NCI-H2227 treated with DMSO at 0.1 percent for 48 hours (cell line): ENCODE measurements at places on chromosomes 4 and X.

DNA sequence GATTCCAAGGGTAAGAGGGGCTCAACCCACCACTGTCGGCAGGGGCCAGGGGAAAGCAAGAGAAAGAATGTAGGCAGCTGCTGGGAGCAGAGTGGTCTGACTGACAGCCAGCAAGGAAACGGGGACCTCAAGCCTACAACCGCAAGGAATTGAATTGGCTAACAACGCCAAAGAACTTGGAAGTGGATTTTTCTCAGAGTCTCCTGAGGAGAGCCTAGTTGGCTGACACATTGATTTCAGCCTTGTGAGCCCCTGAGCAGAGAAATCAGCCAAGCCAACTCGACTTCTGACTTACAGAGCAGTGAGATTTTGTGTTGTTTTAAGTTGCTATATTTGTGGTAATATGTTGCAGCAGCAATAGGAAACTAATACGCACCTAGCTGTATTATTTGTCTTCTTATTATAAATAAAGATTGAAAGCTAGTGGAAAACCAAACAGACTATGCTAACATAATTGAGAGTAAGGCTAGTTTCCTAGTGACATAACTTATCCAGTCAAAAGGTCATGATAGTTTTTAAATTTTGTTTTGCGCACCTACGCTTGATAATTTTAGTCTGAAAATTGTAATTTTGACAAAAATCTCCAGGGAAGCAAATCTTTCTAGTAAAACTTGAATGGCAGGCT, 145.8 kb upstream of the HCCS start:
- no peak for DNase-seq

DNA sequence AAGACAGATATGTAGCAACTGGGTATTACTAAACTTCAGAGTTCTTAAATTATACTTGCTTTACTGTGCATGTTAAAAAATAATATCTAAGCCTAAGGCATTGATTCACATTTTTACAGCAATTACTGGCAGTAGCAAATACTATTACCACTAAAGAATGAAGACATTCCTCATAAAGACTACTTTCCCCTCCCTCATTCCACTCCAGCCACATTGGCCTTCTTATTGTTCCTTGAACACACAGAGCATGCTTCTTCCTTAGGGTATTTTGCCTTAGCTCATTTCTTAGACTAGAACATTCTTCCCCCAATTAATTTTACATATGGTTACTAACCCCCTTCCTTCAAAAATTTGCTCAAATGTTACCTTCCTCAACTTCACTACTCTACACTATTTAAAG, 717.0 kb downstream of the CCSER1 start:
- no peak for DNase-seq

DNA sequence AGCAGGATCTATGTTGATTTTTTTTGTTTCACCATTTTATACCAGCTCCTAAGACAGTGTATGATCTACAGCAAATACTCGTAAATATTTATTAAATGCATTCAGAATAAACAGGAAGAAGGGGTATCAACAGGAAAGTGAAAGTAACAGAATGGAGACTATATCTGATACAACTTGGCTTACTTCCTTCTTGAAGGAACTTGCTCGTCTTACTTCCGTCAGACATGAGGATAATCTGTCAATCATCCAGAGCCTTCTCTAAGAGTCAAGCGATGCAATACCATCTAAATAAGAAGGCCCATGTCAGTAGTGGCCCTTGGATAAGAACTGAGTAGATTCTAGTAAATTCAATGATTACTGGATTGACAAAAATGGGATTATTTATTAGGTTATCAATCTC, 84.2 kb downstream of the CAMK2D start:
- DNase-seq = no peak

- no peak for DNase-seq
Observed at GRCh38 chrX:50103866-50104566, 96.8 kb downstream of the AKAP4 start.

DNA sequence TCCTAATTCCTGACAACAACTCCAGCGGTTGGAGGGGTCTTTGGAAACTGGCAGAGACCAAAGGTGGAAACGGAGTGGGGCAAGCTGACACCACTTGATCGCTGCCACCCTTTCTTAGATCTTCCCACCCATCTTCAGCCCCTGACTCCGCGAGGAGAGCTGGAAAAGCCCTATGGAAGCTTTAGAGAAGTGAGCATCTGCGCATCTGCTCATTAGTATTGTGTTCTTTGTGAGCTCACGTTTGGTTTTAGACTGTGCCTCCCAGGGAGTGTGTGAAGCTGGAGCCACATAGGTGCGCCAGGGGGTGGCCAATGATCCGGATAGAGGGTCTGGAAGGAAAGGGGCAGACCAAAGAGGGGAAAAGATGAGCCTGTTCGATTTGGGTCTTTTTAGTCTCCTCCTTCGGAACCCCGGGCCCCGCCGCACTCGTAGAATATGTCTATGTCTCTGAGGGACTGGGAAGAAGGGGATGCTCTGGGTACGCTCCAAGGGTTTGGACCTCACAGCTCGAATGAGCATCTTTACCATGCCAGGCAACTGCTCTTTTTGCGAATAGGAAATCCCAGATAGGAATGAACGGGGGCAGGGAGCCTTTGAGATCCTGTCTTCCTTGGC, 578 bp upstream of the DKK2 start:
- no peak for DNase-seq

- no peak for DNase-seq
Observed at GRCh38 chrX:16665089-16665488, 15.1 kb downstream of the S100G start.

DNA sequence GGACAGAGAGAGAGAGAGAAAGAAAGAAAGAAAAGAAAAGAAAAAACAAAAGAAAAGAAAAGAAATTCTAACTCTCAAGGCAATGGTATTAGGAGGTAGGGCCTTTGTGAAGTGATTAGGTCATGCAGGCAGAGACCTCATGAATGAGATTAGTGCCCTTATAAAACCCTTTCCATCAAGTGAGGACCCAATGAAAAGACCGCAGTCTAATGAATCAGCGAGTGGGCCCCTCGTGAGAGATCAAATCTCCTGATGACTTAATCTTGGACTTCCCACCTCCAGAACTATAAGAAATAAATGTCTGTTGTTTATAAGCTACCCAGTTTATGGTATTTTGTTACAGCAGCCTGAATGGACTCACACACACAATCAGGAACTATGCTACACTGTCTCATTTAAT, 16.9 kb downstream of the AASDH start:
- no peak for DNase-seq

DNA sequence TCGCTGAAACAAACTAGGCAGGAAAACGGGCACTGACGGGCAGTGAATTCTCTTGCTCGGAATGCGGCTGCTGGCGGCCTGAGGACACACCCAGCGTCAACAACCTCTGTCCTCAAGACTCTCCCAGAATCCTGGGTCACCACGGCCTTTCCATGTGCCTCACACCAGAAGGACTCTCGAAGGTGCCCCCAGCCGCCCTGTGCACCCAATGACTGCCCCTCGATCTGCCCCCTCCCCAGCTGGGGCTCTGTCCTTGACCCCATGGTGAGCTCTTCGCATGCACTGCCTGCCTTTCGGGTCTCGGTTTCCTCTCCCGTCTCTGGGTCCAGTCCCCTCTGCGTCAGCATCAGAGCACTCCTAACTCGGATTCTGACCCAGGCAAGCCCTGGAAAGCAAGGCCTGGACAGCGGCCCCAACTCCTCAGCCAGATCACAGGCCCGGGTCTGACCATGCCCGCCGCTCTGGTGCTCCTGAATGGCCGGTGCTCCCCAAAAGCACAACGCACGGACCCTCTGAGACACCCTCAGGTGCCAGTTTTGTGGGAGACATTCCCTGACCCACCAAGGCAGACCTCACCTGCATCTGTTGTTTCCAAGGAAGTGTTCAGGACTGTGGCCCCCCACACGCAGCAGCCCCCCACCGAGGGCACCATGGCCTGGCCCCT, 56.0 kb downstream of the ACOX3 start:
- no peak for DNase-seq

GRCh38 chr4:141081921-141082395, 51.3 kb downstream of the RNF150 start:
- peak; percentile 43 for DNase-seq

GRCh38 chrX:110315551-110315950, 2.3 kb downstream of the AMMECR1 start:
- no peak for DNase-seq

- DNase-seq = peak; percentile 59
Observed at GRCh38 chr4:41360214-41360920, 103.6 kb downstream of the UCHL1 start.

- DNase-seq = no peak
Observed at GRCh38 chr4:137307806-137308205, 224.5 kb downstream of the PCDH18 start.

DNA sequence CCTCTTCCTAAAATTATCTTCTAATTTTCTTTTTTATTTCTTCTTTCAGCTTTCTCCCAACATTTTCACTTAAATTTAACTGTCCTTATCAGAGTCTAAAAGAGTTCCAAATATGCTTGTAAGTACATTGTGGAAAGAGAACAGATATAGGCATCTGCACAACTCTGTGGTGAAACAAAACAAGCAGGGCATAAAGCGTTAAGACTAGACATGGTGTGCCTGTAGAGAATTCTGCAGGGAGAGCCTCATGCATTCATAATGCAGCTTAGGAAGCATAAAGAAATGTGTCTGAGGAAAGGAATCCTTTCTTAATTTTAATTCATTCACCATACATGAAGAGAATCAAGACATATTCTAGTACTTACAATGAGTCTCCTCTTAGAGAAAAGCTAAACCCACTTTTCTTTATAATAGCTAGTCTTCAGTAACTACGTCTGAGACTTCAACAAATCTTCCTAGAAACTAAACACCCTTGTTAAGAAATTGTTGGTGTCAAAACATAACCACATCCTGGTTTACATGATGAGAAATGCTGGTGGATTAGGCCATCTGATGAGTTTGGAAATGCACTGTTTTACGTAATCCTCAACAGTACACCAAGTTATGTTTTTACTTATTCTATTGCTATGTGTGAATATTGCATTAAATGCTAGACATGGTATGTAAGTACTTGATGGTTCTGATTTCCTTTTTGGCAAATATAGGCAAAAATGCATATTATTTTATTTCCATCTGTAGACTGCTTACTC, 307.8 kb upstream of the GIMD1 start:
- no peak for DNase-seq

DNA sequence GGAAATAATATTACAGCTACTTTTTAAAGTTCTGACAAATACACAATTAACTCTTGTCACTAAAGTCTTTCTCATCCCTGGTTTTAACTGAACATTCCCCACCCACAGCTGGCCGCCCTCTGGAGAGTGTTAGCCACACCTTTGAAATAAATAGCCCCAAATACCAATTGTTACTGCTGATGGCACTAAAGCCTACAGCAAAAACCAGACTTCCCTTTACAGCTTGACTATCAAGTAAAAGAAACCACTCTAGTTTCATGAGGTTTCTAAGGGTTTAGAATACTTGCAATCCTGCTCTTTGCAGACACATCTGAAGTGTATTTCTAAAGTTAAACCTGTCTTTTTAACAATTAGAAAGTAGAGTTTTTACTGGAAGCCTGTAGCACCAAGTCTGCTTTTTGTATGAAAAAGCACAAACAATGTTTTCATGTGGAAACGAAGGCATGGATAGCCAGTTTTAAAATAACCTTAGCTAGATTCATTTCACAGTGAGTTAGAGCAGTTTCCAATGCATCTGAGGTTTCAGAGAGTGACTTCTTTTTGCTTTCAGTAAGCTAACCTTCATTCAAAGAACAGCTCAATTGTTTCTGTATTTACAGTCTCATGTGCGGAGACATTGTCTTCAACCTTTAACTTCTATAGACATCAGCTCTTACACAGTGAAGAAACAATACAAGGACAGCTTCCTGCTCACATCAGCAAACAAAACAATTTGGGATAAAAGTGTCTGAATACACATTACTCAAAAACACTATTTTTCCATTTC, 164.8 kb upstream of the VEGFC start:
- DNase-seq = no peak
